Activated CD8-positive, alpha-beta memory T cell treated with anti-CD3 and anti-CD28 coated beads, Interleukin-2, amount 50 U/mL, for 48 hours (primary cell): ENCODE measurements at places on chromosomes 4 and X.

GRCh38 chr4:145501051-145501660, 19.5 kb downstream of the SMAD1 start:
- no peak for DNase-seq

- DNase-seq: no peak
These were observed 154.3 kb upstream of the EOLA2 start for GRCh38 chrX:150092549-150092948.

DNA sequence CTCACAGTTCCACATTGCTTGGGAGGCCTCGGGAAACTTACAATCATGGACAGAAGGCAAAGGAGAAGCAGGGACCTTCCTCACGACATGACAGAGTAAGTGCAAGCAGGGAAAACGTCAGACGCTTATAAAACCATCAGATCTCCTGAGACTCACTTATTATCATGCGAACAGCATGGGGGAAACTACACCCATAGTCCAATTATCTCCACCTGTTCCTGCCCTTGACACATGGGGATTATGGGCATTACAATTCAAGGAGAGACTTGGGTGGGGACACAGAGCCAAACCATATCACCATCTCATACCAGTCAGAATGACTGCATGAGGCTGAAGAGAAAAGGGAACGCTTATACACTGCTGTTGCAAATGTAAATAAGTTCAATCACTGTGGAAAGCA, 1066.9 kb upstream of the PCDH7 start:
- no peak for DNase-seq

DNA sequence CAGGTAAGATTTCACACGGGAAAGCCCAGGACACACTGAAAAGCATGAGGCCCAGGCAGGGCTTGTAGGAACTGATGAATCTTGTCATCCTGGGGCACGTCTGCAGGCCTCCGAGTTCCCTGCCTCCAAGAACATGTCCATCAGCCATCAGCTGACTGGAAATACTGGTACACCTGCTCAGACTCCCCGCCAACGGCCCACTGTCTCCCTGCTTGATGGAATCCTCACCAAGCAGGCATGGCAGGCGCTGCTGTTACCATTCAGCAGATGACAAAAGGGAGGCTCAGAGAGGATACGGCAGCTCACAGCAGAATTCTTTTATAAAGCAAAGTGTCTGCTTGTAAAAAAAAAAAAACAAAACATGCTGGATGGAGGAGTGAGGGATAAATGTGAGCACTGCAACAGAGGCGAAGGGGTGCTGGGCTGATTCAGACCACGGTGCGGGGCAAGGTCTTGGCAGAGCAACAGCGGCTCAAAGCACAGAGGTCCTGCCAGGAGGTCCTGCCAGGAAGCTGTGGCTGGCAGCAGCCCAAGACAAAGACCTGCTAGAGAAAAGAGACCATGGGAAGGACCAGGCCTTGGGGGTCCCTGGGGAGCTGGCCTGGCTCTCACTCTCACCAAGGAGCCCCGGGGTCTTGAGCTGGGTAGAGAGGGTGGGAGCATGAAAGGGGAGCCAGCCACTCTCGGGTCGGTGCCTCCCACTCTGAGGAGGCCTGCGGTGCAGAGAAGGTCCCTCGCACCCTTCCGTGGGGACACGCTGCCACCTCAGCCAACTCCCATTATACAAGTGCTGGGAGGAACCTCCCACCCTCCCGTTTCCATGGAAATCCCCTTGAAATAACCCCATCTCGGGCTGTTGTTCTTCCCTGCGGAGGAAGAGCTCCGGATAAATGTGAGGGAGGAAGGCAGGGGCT, 25.6 kb downstream of the PPP2R2C start:
- no peak for DNase-seq

GRCh38 chrX:52271206-52271605, 86.5 kb downstream of the MAGED4 start:
- no peak for DNase-seq
